ENCODE measurements at places on chromosomes 11 and 22.

DNA sequence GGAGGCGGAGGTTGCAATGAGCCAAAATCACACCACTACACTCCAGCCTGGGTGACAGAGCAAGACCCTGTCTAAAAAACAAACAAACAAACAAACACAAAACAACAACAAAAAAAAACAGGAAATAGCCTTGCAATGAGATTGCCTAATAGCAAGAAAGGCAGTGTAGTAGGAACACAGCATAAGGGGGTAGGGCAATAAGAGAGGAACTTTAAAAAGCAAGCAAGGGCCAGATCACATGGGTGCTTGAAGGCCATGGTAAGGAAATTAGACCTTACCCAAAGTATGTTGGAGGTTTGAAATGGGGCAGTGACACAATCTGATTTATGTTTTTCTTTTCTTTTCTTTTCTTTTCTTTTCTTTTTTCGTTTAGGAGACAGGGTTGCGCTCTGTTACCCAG is 34.7 kb upstream of the NRIP3 start:
- DNase-seq, result no peak

DNA sequence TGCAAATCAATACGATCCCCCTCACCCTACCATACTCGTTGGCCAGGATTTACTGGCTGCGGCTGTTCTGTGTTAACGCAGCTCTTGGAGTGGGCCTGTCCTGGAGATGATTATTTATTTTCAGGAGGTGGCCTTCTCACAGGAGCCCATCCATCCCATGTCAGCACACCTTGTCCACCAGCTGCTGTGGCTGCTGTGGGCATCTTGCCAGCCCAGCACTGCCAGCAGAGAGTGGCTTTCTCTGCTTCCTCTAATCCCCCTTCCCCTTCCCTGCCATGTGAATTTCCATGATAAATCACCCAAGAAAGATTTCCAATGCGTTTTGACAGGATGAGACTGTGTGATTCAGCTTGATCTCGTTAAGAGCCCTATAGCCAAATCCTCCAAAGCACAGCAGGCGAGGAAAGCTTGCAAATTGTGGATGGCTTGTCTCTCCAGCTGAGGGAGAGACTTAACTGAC is 309.1 kb upstream of the C11orf87 start:
- DNase-seq, result no peak

GRCh38 chr11:69145050-69145380 is 10.7 kb upstream of the SMIM38 start:
- no peak for DNase-seq

GRCh38 chr11:19951558-19952115 is 208.6 kb downstream of the DBX1 start:
- peak; percentile 63 for DNase-seq

- DNase-seq, result no peak
Observed at GRCh38 chr11:127524618-127525017, 524.0 kb upstream of the KIRREL3 start.

GRCh38 chr22:23205339-23206049 is 25.2 kb downstream of the BCR start:
- no peak for DNase-seq

GRCh38 chr22:25900880-25901279 is 158.9 kb downstream of the MYO18B start:
- no peak for DNase-seq

DNA sequence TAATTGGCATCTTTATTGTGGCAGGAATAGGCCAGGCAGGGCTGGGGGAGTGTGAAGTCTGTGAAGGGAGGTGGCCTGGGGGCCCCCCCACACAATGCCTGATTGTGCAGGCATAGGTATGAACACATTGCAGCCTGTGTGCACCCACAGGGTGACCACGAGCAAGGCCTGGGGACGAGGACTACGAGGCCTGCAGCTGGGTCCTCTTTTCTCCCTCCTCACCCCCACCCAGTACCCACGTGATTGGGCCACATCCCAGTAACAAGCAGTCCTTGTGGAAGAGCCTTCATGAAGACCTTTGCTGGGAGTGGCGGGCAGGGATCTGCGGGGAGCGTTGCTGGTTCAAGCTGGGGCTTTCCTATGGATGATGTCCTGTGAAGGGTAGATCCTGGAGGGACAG is 29.3 kb downstream of the ZBTB16 start:
- DNase-seq, result no peak

- peak; percentile 72 for DNase-seq
Observed at GRCh38 chr11:65112546-65113360, 1.1 kb downstream of the TM7SF2 start.

DNA sequence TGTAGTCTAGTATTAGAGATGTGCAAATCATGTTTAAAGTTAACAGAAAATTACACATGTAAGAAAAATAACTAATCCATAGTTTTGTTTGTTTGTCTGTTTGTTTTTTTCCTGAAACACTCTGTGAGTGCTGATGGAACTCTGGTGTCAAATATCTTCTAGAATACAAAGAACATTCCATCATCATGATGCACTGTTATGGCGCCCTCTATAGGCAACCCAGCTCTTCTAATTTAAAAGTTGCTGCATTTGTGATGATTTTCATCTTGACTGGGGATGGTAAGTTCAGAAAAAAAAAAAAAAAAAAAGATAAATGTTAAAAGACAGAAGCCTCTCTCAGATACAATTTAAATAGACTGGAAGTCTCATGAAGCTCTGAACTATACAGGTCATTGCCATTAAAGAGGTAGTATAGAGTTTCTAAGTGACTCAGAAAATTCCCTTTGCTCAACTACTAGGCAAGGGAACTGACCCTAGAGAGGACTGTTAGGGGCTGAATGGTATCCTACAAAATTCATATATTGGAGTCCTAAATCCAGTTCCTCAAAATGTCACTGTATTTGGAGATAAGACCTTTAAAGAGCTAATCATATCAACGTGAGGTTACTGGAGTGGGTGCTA is 597.2 kb upstream of the ANO3 start:
- DNase-seq, result no peak

DNA sequence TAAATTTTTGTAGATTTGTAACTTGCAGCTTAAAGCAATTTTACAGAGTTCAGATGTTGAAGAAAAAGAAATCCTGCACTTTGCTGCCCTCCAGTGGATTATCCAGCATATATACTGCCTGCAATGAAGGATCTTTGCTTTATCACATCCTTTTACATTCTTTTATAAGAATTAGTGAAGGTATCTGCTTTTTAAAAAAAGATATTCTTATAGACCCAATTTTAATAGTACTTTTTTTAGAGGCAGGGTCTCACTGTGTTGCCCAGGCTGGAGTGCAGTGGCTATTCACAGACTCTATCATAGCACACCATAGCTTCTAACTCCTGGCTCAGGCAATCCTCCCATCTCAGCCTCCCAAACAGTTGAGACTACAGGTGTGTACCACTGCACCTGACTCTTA is 60.7 kb downstream of the TTC17 start:
- peak; percentile 72 for DNase-seq

GRCh38 chr11:123525511-123525918 is 95.4 kb downstream of the GRAMD1B start:
- no peak for DNase-seq

DNA sequence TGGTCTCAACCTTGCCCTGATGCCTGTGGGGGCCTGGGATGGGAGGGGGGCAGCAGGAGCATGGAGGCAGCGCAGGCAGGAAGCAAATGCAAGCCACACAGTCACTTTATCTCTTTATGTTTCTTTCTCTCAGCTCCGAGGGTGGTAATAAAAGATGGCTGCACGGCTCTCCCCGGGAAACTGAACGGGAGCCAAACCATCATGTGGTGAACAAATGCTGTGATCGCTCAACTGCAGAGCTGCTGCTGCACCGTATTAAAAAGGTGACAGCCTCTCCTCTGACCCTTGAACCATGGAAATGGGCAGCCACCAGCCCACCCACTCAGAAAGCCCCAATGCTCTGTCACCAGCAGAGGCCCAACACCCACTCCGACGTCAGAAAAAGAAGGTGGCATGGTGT is 110.0 kb downstream of the TIMP3 start:
- no peak for DNase-seq

DNA sequence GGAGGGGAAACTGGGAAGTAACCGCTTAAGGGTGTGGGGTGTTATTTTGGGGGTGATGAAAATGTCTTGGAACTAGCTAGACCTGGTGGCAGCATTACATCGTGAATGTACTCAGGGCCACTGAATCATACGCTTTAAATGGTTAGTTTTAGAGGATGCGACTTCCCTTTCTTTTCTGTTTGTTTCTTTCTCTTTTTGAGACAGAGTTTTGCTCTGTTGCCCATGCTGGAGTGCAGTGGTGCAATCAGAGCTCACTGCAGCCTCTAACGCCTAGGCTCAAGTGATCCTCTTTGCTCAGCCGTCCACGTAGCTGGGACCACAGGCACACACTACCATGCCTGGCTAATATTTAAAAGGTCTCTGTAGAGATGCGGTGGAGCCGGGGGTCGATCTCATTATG is 5.6 kb upstream of the MIAT start:
- no peak for DNase-seq

DNA sequence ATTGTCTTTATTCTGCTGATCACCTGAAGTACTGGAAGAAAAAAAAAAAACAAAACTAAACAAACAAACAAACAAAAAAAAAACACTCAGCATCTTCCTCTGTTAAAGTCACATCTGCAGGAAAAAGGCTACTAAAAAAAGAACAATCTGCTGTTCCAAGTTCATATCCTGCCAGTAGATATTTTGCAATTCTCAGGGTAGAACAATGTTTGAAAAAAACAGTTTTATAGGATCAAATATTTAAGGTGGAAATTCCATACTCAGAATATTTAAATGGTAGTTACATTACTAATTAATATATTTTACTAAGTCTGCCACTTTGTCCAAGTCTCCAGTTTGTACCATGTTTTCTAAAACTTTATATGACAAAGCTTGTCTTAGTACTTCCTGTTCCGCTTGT is 175.2 kb downstream of the SBF2 start:
- DNase-seq, result no peak

DNA sequence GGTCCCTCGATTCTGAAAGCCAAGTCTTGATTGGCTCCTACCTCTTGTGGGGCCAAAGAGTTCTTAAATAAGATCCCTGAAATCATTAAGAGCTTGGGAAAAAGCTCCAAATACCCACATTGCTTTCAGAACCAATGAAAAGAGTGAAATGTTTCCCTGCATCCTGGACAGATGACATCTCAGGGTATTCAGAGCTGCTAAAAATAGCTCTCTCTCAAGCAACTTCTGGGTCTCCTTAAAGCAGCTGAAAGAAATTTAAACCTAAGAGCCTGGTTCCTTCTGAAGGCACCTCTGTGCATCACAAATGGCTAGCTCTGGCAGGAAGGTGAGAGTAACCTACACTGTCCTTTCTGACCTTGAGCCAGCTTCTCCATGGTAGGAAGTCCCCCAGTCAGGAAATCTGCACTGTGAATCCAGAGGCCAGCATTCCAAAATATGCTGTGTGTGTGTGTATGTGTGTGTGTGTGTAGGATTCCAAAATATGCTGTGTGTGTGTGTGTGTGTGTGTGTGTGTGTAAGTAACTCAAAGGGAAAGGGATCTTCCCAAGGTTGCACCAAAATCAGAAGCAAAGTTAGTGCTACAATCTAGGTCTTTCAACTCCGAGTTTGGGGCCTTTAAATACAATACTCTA is 50.1 kb downstream of the RELT start:
- no peak for DNase-seq

DNA sequence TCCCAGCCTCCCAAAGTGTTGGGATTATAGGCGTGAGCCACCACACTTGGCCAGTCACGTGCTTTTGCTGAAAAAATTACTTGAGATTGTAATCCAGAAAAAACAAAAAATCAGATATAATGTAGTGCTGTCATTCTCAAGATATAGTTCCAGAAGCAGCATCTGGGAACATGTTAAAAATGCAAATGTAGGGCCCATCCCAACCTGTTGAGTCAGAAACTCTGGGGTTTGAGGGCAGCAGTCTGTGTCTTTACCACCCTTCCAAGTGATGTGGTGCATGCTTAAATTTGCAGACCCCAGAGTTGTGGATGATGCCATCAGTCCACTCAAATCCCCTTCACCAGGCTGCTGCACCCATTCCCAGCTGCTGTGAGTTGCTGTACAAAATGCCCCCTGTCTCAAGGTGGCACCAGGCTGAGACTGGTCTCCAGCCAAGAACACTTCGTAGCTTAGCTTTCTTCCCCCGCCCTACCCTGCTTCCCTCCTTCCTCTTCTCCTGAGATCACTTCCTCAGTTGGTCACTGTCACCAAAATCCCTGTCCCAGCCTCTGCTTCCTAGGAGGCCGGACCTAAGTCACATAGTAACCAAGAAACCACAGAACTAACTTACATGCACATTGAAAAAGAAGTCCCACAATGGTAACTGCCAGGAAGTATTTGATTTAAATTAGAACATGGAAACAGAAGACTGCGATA is 18.2 kb upstream of the ARRB1 start:
- no peak for DNase-seq

DNA sequence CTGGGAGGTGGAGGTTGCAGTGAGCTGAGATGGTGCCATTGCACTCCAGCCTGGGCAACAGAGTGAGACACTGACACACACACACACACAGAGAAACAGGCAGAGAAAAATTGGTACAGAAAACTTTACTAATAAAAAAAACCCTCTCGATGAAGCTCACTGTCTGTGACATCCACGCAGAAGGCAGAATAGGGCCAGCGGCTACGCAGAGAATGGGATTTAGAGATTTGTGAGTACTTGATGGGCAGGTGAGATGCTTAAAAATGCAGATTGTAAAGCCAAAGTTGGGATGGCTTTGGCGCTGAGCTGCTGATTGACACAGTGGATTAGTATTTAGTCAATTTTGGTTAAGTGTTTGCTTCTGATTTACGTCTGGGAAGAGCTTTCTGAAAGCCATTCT is 561.1 kb downstream of the TBC1D22A start:
- DNase-seq, result no peak

GRCh38 chr11:94325681-94326080 is 21.3 kb downstream of the IZUMO1R start:
- DNase-seq, result peak; percentile 41

- DNase-seq, result peak; percentile 40
Observed at GRCh38 chr22:40345815-40346184, 500 bp upstream of the ADSL start.

GRCh38 chr11:113481672-113482071 is 6.5 kb upstream of the DRD2 start:
- DNase-seq, result no peak

DNA sequence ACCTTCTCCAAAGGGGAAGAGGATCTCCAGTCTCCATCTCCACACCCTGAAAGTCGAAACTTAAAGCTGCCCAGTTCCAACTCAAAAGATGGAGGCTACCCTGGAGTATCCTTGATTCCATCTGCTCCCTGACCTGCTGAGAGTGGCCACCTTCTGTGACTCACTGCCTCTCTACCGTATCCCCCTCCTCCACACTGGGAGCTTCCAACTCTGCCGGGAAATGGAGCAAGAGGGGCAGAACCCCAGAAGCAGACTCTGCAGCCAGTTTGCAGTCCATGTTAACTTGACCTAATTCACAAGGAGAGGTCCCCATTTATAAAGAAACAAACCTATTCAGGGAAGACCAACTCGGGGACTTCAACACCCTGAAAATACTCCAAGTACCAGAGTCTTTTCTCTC is 22.0 kb upstream of the IRAG1 start:
- no peak for DNase-seq

- DNase-seq, result no peak
Observed at GRCh38 chr11:34819740-34820482, 96.3 kb downstream of the APIP start.

GRCh38 chr11:78230161-78230877 is 41.6 kb downstream of the USP35 start:
- DNase-seq, result peak; percentile 25

GRCh38 chr22:22341736-22342135 is 97.2 kb downstream of the VPREB1 start:
- DNase-seq, result no peak
